ENCODE measurements at places on chromosomes 12 and 14. TPM values are rescaled to one million over a fixed set of nuclear protein-coding genes. Genes with fewer than 3 reads are reported as not detected.
A peak's percentile ranks its signal among the peaks of the same experiment; 100 is the strongest.

GRCh38 chr14:76775695-76776427 is 14.6 kb downstream of the VASH1 start:
- DNase-seq, result no peak

- no peak for DNase-seq
These were observed 9.0 kb downstream of the TSPAN9 start for GRCh38 chr12:3086211-3086610.

GRCh38 chr12:47824198-47824597 is 4.5 kb upstream of the HDAC7 start:
- DNase-seq, result no peak

Gene SALL2
- 3.9 TPM for total RNA-seq

Gene AQP2
- total RNA-seq, result not detected

DNA sequence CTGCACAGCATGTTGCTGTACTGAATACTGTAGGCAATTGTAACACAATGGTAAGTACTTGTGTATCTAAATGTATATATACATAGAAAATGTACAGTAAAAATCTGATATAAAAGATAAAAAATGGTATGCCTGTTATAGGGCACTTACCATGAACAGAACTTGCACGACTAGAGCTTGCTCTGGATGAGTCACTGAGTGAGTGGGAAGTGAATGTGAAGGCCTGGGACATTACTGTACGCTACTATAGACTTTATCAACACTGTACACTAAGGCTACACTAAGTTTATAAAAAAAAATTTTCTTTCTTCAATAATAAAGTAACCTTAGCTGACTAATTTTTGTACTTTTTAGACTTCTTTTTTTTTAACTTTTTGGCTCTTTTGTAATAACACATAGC is 24.2 kb upstream of the NEDD1 start:
- peak; percentile 11 for DNase-seq

Gene PTCSC3
- total RNA-seq, result not detected

DNA sequence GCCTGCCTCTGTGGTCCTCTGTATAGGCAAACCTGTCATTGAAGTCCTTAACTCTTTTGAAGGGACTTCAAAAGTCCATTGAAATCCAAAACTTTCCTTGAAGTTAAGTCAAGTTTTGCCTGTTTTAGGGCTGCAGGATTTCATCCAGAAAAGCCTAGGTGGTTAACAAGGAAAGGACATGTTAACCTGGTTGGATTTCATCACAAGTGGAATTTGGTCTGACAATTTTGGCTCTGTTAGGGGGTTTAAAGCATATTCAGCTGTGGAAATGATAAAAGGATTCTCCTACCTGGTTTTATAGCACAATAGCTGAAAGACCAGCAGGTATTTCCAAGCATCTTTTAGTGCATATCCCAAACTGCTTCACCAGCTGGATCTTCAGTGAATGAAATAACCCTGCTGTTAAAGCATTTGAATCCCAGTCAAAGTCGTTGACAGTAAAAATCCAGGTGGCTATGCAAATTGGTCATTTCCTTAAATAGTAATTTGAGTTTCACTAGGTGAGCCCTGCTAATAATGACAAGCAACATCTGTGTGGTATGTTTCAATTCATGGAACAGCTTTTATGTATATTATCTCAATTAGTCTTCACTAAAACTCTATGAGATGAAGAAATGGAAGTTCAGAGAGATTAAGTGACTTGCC is 400.5 kb downstream of the ETNK1 start:
- DNase-seq, result no peak
